NCI-H524 treated with DMSO at 0.1 percent for 48 hours (cell line): ENCODE measurements at places on chromosomes 1 and 21.

- no peak for DNase-seq
Observed at GRCh38 chr1:75342786-75343185, 208.6 kb downstream of the LHX8 start.

- peak; percentile 11 for DNase-seq
Observed at GRCh38 chr1:110634455-110635311, 28.5 kb upstream of the KCNA2 start.

- DNase-seq, result no peak
Observed at GRCh38 chr1:115188680-115189395, 99.5 kb upstream of the TSPAN2 start.

DNA sequence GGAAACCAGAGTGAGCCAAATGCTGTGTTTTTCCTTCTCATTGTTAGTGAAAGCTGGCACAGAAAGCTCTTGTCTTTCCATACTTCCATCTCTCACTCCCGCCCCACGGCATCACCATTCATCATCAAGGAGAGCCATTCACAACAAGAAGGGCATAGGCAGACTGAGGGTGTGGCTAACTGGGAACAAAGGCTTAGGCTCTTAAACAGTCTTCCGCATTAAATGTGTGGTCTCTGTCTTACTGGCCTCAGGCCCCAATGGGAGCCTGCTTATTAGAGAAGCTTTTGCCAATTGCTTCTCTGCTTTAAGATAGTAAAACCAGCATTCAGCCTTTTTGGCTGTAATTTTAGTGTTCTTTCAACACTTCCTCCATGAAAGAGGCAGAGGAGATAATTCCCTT is 51.4 kb downstream of the TNFSF18 start:
- DNase-seq, result no peak

- DNase-seq, result no peak
Observed at GRCh38 chr1:87135329-87135712, 193.4 kb upstream of the LMO4 start.

- DNase-seq, result no peak
Observed at GRCh38 chr1:178864326-178864725, 6.6 kb downstream of the ANGPTL1 start.

DNA sequence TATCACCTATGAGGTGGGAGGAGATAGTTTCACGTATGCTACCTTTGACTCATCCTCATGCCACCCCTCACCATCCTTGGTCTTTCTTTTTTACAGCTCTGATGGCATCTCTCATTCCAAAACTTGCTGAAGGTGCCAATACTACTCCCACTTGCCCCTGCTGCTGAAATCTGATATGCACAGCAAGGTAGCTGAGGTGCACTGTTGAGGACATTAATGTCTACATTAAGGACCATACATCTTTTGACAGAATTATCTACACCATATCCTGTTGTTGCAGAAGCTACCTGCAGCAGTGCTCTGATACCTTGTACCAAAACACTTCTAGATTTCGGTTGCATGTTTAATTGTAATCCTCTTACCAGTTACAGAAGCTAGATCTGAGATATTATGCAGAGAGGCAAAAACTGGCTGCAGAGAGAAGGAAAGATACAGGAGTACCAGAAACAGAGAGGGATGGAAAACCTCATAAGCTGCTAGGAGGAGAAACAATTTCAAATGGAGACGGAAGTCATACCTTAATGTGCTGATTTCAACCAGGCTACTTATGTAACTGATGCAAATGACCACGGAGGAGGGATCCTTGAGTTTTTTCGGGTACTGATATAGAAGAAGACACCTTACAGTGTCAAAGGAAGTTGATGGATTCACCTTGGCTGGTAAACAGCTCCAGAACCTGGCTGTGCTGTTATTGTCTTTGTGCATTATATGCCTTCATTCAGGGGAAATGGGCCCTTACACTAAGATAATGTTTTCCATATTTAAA is 19.3 kb upstream of the PTPRC start:
- DNase-seq, result no peak

DNA sequence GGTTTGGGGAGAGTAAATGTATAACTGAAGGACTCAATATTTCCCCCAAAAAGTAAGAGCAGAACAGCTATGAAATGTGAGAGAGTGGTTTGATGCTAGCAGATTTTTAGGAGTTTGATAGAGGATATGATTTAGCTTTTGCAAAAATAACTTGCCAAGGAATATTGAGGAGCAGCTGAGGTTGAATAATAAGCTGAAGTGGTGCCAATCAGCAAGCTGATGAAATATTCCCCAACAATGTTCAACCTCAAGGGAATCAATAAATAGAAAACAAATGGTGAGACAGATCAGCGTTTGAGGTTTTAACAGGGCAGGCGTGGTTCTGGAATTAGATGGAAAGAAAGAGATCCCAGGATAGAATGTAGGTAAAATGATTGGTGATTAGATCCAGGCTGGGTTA is 413.4 kb upstream of the ADAMTS5 start:
- no peak for DNase-seq

DNA sequence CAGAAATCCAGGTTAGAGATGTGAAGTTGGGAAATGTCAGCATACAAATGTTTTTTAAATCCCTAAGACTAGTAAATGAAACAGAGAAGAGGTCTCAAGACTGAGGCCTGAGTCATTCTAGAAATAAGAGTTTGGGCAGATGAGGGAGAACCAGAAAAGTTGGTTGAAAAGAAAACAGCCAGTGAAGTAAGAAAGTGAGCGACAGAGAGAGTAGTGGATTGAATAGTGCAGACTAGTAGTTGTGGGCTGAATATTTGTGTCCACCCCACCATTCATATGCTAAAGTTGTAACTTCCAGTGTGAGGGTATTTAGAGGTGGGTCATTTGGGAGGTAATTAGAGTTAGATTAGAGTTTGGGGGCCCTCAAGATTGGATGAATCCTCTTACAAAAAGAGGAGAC is 889.2 kb downstream of the TTLL7 start:
- no peak for DNase-seq

GRCh38 chr1:109978761-109979488 is 5.6 kb upstream of the AHCYL1 start:
- DNase-seq, result no peak

DNA sequence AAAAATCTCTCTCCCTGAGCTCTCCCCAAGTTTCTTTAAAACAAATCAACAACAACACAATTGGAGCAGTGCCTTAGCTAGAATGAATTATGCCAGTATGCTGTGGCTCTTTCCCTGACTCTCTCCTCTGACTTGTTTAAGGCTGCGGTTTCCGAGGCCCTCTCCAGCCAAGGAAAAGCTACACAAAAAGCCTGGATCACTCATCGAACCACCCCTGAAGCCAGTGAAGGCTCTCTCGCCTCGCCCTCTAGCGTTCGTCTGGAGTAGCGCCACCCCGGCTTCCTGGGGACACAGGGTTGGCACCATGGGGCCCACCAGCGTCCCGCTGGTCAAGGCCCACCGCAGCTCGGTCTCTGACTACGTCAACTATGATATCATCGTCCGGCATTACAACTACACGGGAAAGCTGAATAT is 1.9 kb downstream of the S1PR1 start:
- no peak for DNase-seq

- no peak for DNase-seq
Observed at GRCh38 chr1:184912392-184912791, 61.9 kb downstream of the NIBAN1 start.

GRCh38 chr1:85611856-85612255 is 31.3 kb downstream of the CCN1 start:
- no peak for DNase-seq

- no peak for DNase-seq
Observed at GRCh38 chr1:89946532-89946931, 48.4 kb upstream of the ZNF326 start.
